ENCODE measurements at places on chromosomes 6 and 20.

DNA sequence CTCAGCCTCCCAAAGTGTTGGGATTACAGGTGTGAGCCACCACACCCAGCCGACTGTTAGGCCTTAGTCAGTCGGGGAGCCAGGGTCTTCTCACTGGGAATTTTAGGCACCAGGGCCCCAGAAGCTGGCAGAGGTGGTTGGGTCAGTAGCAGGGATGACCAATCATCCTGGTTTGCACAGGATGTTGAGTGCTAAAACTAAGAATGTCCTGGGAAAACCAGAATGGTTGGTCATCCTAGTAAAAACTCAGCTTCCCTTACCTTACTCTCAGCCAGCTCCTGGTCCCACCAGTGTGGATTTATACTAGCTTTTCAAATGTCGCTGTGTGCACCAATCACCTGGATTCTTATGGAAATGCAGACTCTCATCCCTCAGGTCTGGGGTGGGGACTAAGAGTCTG, 31.8 kb downstream of the KCNG1 start:
- DNase-seq, result no peak

GRCh38 chr6:37173493-37174195, 3.7 kb downstream of the PIM1 start:
- no peak for DNase-seq

DNA sequence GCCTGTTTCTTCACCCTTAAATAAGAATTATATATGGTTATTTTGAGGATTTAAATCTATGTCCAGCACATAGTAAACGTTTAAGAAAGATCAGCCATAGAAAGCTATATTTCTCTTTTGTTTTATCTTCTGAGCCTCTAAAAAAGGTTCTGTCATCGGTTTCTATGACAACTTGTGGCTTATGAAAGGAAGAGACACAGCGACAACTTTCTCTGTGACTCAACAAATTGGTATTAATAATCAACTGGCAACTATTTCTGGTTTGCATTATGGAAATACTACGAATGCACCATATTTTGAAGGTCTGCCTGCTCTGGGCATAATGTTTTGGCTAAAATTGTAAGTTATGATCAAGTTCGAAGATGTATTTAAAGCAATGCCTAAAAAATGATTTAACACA, 751.0 kb downstream of the CD109 start:
- no peak for DNase-seq

GRCh38 chr20:57383447-57384347, 7.5 kb upstream of the RBM38 start:
- no peak for DNase-seq

- DNase-seq, result no peak
Observed at GRCh38 chr6:55870181-55870813, 5.1 kb downstream of the BMP5 start.

DNA sequence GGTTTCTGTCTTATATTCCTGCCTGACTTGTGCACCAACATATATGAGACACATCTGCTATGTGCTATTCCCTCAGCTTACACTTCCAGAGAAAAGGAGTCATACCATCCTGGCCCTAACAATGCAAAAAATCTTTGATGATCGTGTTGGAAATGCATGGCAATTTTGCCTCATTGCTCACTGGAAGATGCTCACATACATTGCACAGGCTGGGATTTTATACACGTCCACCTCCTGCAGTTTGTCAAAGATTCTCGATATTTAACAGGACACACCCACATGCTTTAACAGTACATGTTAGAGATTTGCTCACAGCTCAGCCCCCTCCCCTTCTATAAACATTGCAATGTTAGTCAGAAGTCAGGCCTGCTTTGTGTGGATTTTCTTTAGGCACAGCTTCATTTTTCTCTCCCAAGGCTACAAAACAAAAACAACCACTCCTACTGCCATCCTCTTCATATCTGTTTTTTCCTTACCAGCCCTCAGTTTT, 66.1 kb downstream of the ADGB start:
- no peak for DNase-seq

DNA sequence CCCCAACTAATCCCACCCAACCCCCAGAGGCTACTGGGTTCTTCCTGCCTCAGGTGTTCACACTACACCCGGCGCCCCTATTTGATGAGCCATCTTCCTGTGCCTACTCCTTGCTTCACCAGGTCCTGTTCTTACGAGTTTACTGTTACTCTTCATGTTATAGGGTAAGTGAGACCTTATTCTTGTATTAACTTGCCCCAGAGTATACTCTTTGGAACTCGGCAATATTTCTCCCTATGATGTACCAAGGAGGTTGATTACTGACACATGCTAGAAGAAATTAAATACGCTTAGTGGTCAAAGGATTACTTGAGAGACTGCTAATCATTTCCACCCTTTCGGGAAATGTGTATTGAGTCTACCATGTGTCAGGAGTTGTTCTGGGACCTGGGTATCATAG, 8.9 kb downstream of the RING1 start:
- no peak for DNase-seq

GRCh38 chr6:103937389-103937788, 922.3 kb downstream of the HACE1 start:
- no peak for DNase-seq

- no peak for DNase-seq
Observed at GRCh38 chr20:36390269-36390668, 84.1 kb downstream of the DLGAP4 start.

DNA sequence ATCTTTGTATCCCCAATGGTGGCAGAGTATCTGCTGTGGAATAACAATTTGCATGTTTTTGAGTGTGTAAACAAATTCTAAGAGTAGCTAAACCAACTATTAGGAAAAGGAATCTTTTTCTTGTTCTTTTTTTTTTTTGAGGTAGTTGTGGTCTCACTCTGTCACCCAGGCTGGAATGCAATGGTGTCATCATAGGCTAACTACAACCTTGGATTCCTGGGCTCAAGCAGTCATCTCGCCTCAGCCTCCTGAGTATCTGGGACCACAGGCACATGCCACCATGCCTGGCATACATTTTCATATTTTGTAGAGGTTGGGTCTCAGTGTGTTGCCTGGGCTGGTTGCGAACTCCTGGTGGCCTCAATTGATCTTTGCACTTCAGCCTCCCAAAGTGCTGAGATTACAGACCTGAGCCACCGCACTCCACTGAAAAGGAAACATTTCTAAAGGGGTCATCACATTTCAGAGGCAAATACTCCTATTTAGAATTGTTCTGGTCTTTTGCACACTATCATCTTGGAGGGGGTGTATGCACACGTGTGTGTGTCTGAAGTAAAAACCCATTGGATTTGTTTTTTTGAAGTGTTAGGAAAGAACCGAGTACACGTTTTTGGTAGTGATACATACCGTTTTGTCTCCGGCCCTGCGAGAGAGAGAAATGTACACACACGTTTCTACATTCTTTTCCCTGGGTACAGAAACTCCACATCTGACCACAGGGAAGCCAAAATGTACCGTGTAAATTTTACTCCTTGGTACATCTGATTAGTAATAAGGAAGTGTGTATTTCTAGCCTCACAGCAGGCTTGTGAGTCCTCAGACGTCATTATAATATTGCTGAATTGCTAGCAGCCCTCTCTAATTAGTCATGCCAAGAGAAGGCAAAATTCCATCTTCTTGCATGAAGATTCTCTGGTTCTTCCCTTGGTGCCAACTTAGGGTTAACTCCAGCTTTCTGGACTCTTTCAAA, 183.6 kb downstream of the JARID2 start:
- no peak for DNase-seq

GRCh38 chr20:54026295-54027064, 43.9 kb downstream of the BCAS1 start:
- DNase-seq, result peak; percentile 31

- DNase-seq, result no peak
Observed at GRCh38 chr6:8110117-8110721, 7.9 kb upstream of the EEF1E1 start.

- no peak for DNase-seq
Observed at GRCh38 chr6:84517741-84518530, 246.5 kb downstream of the TBX18 start.

DNA sequence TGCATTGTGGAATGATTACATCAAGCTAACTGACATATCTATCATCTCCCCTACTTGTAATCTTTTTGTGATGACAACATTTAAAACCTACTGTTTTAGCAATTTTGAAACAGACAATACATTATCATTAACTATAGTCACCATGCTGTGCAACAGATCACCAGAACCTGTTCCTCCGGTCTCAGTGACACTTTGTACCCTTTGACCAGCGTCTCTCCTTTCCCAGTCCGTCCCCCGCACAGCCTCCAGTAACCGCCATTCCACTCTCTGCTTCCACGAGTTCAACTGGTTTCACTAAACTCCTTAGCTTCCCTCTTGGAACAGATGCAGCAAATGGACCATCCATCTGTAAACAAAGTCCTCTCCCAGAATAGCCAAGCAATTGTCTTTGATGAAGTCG, 21.8 kb downstream of the LRP11 start:
- no peak for DNase-seq

DNA sequence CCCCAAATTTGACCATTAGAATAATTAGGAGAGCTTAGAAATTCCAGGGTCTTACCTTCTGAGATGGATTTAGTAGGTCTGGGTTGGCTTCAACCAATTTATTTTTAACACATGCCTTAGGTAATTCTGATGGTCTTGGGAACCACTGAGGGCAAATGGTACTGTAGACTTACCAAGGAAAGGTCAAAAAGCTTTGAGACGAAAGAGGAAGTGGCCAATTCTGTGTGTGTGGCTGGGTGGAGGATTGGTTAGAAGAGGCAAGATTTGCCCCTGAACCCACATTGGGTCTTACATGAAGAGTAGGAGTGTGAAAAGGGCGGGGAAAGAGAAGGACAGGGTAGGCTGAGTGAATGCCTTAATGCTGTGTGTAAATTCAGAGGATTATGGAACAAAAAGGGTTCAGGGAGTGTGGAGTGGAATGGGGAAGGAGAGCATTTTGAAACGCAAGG, 2.7 kb downstream of the ITCH start:
- no peak for DNase-seq

DNA sequence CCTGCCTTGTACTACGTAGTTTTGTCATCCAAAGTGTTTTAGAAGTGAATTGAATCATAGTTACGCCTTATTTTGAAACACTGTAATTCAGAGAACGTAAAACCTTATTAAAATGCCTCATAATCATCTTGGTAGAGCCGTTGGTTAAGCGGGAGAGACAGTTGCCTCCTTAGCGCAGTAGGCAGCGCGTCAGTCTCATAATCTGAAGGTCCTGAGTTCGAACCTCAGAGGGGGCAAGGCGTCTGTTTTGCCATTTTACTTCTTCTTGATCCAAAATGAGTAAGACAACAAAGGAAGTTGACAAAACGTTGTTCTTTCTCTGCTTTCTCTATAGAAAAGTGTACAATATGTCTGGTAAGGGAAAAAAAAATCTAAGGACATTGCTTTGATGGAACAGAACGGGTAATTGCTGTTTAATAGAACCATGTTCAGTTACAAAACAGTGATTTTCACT, 20.7 kb upstream of the TRIM27 start:
- peak; percentile 48 for DNase-seq

- DNase-seq, result no peak
Observed at GRCh38 chr20:32064667-32065066, 12.6 kb downstream of the HCK start.

DNA sequence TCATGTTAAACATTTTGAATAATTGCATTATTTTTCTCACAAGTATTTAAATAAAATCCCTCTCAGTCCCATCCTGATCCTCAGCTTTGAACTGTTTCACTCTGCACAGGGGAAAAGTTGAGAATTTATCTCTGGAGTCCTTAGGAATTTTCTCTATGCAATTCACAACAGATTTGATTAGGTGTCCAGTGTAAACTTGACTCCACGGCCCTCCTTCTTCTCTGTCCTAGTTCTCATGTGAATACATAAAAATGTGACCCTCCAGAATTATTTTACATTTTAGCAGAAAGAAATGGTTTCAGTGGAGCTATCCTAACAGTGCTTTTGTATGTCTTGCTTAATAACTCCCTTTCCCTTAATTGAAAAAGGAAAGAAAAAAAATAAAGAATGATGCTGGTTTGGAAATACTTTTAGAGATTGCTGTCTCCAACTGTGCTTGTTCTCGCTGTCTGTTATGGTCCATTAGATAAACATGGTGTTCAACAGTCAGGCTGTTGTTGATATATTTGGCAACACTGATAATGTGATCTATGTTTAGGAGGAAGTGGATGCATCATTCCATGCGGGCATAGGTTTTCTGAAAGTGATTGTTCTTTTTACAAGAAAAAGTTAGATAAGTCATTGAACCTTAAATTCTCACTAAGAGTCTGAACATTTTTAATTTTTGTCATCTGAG, 599.4 kb upstream of the CITED2 start:
- no peak for DNase-seq

GRCh38 chr20:32559753-32560380, 25.3 kb downstream of the NOL4L start:
- peak; percentile 21 for DNase-seq

DNA sequence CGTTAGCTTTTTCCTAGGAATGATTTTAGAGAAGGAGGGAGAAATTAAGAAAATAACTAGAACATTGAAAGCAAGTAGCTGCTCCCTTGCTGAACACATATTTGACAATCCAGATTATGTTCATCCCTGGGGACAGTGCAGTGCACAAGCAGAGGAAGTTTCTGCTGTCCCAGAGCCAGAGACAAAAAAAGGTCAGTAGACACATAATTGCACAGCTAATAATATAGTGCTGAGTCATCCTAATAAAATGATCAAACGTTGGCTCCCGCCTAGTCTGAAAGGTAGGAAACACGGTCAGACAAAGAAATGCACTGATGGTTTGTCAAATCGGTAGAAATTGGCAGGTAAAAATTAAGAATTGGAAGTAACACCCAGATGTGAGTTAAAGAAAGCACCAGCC, 21.7 kb upstream of the SSTR4 start:
- no peak for DNase-seq

DNA sequence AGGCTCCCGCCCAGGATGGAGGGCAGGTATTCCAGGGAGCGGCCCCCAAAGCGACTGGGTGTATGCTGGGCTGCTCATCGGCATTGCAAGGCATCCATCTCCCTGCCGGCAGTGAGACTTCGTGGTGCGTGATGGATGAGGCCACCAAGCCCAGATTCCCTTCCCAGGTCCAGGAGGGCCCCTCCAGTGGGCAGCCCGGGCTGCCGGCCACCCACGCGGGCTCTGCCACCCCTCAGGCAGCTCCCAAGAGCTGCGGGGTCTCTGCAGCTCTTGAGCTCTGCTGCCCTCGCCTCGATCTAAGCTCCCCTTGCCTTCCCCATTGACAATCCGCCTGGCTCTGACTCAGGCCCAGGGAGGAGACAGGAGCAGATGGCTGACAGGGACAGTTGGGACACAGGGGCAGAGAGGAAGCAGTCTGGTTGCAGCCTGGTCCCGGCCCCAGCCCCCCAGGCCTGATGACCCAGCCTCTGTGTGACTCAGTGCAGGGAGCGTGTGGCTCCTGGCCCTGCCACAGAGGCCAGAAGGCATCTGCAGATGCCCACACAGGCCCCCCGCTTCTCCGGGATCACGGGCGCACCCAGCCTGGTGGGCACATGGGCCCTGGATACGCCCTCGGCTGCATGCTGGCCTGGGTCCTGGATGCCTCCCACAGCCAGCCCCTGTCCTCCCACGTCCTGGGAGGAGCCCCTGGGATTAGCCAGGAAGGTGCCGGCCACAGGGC, 33.0 kb downstream of the SLCO4A1 start:
- no peak for DNase-seq

DNA sequence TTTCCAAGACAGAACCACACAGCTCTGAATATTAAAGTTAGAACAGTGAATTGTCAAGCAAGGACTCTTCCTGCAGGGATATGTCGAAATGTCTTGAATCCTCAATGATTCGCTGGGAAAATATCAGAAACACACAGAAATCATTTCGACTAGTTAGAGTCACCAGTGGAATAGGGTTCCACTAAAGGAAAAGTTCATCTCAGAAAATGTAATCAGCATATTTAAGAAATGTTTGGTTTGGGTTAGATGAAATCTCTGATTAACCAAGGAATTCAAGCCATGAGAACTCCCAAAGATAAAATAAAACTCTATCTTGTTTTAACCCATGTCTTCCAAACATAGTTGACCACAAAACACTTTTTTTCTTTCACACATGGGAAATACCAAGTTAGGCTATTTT, 621.0 kb upstream of the NRSN1 start:
- DNase-seq, result no peak

Data from C1 segment of cervical spinal cord (tissue), 14 donors.